Glomerular endothelial cell (primary cell): ENCODE measurements at places on chromosomes 1 and 21. TPM values are rescaled to one million over a fixed set of nuclear protein-coding genes. Genes with fewer than 3 reads are reported as not detected.

DNA sequence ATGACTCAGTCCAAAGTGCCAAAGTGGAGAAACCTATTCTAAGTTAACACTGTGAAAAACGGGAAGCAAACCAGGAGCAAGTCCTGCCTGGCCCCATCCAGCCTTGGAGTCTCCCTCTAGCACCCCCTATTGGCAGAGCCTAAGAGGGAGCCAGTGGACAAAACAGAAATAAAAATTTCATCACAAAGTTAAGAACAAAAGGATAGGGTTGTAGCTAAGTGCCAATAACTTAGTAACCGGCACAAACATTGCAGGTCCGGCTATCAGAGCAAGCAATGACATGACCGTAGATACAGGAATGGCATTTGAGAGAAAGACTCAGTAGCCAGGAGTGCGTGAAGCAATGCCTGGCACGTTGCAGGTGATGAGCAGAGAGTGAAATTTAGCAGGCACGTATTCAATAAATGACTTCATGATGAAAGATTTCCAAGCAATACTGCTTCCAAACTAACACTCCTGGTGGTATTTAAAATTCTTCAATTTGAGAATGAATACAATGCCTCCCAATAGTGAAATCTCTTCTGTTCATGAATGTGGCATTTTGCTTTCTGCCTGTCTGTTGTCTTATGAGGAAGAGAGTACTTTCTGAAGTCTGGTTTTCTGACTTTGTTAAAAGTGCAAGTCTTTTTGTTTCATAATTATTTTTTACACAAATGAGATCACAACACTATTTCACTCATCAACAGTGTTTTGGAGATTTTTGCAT lies 391.0 kb downstream of the OMA1 start:
- DNase-seq = no peak

DNA sequence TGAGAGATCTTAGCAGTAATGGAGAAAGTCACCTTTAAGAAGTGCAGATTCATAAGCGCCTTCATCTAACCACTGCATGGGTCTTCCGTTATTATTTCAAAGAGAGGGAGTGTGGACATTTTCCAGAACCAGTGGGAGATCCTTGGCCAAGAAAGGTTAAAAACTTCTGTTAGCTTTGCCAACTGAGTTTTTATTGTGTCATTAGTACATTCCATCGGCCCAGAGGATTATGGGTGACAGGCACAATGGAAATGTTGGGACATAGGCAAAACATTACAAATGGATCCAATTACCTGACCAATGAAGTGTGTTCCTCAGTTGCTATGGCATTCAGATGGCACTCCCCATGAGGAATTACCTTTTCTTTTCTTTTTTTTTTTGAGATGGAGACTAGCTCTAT lies 115.5 kb downstream of the PPIAL4G start:
- DNase-seq = no peak

DNA sequence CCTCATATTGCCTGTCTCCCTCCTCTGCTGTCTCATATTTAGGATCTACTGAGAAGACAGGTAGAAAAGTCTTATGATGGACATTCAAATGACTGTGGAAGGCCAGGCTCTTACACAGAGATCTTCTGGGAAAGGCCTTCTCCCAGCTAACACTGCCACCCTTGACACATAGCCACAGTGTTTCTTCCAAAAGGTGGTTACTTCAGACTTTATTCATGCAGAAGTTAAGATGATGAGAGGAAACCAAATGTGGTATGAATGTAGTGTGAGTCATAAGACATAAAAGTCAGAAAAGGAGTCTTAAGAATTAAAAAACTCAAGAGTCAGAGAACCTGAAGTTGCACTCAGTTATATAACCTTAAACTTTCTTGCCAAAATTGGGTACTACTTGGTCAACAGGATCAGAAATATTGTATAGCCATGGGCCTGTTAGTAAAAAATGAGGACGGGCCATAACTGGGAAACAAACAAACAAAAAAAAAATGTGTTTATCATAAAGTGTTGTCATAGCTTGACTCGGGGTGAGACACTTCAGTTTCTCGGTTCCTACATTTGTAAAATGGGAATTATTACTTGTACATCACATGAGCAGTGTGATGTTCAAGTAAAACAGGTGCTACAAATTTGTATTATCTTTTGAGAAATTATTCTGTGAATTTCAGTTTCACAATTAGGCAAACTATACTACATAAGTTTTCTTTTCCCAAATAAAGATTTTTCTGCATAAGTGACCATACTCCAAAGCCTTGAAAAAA lies 1.2 kb upstream of the DENND1B start:
- no peak for DNase-seq

DNA sequence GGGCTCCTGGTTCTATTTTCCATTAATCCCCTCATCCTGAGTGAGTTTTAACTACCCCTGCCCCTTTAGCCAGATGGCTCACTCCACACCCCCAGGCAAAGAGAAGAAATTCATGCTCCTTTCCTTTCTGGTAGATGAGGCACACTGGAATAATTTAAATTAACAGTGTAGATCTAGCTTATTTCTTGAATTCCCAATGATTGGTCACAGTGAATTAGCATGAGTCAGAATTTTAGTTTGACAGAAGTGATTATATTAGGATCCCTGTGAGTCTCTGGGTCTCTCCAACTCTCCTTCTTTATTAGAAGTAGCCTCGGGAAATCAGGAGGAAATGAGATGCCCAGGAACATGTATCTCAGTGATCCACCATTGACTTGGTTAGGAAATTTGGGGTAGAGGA lies 103.1 kb upstream of the KAZN start:
- no peak for DNase-seq

GRCh38 chr1:110012100-110012780 lies 22.2 kb upstream of the STRIP1 start:
- DNase-seq = no peak

DNA sequence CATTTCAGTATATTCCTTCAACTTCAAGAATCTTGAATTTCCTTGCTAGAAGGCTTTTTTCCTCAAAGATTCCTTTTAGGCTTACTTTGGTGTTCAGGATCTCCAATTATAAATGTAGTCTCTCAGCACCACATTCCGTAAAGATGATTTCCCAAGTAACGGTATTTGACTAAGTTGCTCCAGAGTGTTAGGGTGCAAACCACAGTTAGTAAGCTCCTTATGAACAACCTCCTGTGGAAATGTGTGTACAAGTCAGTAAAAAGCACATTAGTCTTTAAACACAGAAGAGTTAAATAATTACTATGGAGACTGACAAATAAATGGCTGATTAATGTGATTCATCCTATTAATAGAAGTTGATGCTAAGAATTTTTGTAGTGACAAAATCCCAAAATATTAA lies 10.3 kb downstream of the DONSON start:
- no peak for DNase-seq

DNA sequence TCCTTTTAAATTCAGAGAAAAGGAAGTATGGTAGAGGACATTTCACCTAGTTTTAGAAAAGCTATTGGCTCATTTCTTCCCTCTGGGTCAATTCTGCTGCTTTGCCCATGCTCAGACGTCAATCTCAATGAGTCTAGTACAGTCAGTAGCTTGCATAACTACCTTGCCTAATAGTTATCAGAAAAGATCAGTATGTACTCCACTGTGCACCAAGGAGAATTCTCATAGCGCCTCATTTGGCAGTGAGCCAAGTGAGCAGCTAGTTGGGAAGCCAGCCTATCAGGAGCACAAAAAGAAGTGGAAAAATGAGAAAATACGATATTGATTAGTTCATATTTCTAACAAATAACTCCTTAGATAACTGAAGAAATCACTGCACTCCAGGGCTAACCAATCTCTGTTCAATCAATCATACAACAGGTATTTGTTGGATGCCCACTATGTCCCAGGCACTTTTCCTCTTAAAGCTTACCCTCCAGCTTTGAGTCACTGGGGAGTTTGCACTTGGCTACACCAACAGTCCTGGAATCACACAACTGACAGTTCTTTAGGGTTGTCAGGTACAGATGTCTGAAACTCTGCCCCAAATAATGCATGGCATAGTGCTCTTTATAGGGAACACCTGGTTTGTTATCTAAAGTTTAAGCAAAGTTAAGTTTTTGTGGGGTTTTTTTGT lies 50.2 kb downstream of the PRDX6 start:
- DNase-seq = no peak

Gene CSF3R
- total RNA-seq = not detected in 2 replicates

- DNase-seq = no peak
These were observed 5.2 kb downstream of the IFI6 start for GRCh38 chr1:27666791-27667254.

Gene ACOT11
- total RNA-seq = 0.93 and 1.2 TPM in 2 replicates

DNA sequence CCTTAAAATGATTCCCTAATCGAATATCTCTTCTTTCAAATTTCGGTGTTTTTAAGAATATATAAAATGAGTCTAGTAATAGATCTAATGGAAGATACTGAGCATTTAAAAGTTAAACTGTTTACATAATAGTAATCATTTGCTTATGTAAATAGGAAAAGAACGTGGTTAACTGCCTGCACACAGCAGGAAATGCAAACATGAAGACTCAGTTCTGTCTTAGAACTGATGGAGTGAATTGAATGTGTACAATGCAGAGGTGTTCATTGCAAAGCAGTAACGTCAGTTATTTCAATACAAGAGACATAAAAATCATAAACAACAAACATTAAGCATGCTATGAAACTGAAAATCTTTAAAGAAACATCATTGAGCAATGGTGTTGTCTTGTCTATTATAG lies 359.4 kb upstream of the ADAMTS5 start:
- DNase-seq = no peak

Gene FNDC10
- total RNA-seq = 5.2 and 9.9 TPM in 2 replicates

DNA sequence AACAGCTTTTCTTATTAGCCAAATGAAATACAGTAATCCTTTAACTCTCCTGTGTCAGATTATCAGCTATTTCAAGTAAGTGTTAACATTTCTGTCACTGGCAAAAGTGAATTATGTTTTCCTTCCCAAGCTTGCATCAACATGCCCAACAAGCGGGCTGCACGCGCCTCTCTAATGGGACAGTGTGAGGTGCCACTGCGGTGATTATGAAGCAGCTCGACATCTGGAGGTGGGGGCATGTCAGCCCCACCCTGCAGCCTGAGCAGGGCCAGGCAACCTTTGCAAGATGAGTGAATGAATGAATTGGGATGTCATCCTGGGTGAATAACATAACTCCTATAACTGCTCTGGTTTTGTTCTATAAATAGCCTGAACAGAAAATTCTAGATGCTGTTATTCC lies 301.4 kb downstream of the ZNF326 start:
- no peak for DNase-seq

Gene IFFO2
- 34.4 and 36.6 TPM in 2 replicates for total RNA-seq

GRCh38 chr21:33047231-33047630 lies 21.5 kb downstream of the OLIG2 start:
- no peak for DNase-seq

DNA sequence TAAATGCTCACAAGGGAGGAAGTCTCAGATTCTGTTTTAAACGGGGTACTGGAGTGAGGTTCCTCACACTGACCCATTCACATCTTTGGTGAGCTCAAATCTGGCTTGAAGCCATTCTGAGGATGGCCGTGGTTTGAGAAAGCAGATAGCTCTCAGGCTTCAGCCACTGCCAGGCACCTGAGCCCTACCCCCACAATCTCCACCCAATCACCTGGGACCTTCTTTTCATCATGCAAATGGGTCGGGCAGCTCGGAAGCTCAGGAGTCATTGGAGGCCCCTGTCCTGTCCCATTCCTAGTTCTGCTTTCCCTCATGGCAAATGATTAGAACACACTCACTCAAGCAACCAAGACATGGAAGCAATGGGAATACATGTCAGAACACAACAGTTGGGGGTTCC lies 141.4 kb upstream of the ETS2 start:
- no peak for DNase-seq

DNA sequence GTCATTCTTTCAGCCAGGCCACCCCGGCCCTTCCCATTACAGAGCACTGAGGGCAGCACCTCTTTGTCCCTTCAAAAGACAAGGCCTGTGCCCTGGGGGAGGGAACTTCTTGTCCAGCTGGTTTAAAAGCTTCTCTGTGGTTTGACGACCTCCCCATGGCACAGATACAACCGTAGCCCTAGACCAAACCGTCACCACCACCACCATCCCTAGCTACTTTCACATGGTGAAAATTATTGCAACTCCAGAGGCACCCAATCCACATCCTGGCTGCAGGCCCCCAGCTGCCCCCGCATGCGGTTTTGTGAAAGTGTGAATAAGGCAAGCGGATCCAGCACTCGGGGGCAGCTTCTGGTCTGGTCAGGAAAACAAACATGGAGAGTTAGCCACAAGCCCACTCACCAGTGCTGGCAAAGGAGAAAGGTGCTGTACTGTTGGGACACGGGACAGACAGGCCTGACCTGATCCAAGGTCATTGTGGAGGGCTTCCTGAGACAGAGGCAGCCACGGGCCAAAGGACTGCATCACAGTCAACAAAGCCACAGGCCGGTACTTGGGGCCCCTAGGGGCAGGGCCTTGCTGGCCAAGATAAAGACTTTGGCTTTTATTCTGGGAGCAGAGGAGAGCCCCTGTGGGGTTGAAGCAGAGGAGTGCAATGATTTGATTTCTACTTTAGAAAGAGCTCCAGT lies 31.2 kb downstream of the CDCA8 start:
- DNase-seq = no peak

GRCh38 chr1:23111600-23112535 lies 56.8 kb downstream of the LUZP1 start:
- no peak for DNase-seq

DNA sequence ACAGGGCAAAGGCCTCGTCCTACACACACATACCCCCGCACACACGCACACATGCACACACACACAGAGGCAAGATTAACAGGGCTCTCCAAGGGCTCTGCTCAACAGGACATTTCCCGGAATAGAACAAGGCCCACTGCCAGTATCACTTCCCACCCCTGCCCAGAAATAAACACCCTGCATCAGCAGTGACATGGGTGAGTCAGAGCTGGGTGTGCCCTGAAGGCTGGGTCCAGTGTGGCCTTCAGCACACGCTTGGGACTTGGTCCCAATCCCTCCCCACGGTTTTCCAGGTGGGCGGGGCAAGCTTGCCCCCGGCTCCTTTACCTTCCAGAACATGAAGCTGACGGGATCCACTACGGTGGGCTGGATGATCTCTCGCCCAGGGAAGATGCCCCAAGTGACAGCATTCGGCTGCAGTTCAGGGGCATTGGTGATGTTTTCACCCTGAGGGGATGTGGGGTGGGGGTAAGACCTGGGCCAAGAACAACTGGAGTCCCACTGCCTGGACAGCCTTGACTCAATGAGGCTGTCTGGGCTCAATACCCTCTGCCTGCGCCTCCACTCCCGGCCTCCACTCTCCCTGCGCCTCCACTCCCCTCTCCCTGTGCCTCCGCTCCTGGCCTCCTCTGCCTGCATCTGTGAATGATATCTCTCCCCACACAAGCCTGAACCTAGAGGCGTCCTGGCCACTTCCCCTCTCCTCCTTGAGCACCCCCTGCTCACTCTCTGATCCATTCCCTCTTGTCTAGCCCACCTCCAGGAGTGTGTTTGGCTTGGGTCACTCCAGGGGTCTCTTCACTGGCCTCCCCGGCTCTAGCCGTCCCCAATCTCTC lies 14.7 kb downstream of the MTHFR start:
- no peak for DNase-seq

DNA sequence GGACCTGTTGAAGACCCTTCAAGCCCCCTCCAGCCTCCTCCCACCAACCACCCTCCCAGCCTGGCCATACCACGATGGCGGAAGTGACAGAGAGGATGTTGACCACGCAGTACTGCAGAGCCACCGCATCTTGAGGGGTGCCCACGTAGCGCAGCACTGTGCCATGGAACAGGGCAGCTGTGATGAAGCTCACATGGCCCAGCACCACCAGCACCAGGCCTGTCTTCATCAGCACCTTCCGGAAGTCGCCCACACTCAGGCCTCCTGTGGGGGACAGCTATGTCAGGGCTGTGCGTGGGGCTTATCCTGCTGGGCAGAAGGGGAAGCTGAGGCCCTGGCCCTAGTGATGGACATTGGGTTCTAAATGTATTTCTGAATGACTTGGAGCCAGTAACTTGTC lies 3.1 kb downstream of the TMEM54 start:
- no peak for DNase-seq
